Natural killer cell (primary cell): ENCODE measurements at places on chromosomes 5 and 9. TPM values are rescaled to one million over a fixed set of nuclear protein-coding genes. Genes with fewer than 3 reads are reported as not detected.

- no peaks in the 10 kb centered on the region for H3K4me1 ChIP-seq
- no peak overlapping the region for H3K4me3 ChIP-seq
- no peak overlapping the region for H3K27ac ChIP-seq
- no peaks in the 10 kb centered on the region for H3K36me3 ChIP-seq
Measured at GRCh38 chr5:55520117-55520839, 14.5 kb downstream of the PLPP1 start.

DNA sequence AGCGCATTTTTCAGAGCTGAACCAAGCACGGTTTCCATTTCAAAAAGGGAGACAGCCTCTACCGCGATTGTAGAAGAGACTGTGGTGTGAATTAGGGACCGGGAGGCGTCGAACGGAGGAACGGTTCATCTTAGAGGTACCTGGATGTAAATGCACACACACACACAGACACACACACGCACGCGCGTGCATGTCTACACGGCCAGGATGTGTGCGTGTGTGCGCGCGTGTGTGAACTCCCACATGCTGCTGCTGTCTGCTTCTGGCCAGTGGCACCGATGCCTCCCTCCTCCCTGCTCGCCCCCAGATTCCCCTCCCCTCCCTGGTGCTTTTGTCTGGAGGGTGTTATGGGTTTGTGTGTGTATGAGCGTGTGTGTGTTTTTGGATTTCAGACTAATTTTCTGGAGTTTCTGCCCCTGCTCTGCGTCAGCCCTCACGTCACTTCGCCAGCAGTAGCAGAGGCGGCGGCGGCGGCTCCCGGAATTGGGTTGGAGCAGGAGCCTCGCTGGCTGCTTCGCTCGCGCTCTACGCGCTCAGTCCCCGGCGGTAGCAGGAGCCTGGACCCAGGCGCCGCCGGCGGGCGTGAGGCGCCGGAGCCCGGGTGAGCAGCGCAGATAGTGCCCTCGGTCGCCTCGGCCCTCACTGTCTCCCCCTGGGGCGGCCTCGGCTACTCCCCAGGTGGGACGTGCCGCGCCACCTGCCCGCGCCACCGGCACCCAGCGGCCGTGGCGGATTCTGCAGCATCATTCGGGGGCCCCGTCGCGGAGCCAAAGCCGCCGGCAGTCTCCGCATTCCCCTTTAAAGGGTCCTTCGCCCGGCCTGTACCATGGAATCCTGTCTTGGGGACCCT, at the start of gene NTRK2:
TSS of gene NTRK2 (plus strand) at position 442 of the 850 bp plus-strand sequence. CDS start 1,020 bp downstream, outside the sequence.
- no peaks in the 10 kb centered on the region for H3K36me3 ChIP-seq
- H3K4me3 ChIP-seq, result no peak within 1 kb of the TSS
- no peak within 1 kb of the TSS for H3K27ac ChIP-seq
- H3K4me1 ChIP-seq, result peaks cover 27% of the 10 kb centered on the region

DNA sequence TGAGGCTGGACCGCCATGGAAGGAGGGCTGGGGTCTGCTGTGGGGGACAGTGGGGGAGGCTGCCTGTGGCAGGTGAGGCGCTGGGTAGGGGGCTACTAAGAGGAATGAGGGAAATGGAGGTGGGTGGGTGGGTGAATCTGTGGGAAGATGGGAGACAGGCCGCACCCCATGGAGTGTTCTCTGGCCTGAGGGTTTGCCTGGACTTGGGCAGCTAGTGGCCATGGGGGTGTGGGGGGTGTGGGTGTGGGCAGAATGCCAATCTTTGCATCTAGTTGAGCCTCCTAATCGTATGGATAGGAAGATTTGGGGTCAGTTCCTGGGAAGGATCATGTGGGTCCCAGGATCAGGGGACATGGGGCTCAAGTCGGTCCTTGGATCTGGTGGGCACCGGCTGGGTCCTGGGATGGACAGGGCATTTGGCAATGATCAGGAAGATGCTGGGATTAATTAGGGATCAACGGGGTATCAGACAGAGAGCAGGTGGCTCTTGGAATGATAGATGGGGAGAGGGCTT, 518 bp downstream of the ZDHHC12 start:
- H3K27ac ChIP-seq, result peak overlapping the region; percentile 78
- peak; percentile 43 for DNase-seq
- peaks cover 25% of the 10 kb centered on the region for H3K4me1 ChIP-seq

- H3K27me3 ChIP-seq, result no peaks in the 10 kb centered on the region
- no peak overlapping the region for H3K27ac ChIP-seq
- H3K36me3 ChIP-seq, result no peaks in the 10 kb centered on the region
- peaks cover 53% of the 10 kb centered on the region for H3K4me1 ChIP-seq
Measured at GRCh38 chr9:92736563-92737215, 27.9 kb downstream of the BICD2 start.

GRCh38 chr9:90929626-90930025, 128.0 kb downstream of the SYK start:
- no peak overlapping the region for H3K4me3 ChIP-seq
- no peaks in the 10 kb centered on the region for H3K27me3 ChIP-seq
- no peaks in the 10 kb centered on the region for H3K4me1 ChIP-seq
- H3K27ac ChIP-seq, result no peak overlapping the region

GRCh38 chr5:80141681-80142080, 106.5 kb downstream of the THBS4 start:
- DNase-seq, result no peak
- no peaks in the 10 kb centered on the region for H3K27me3 ChIP-seq
- no peak overlapping the region for H3K4me3 ChIP-seq
- H3K4me1 ChIP-seq, result peaks cover 6% of the 10 kb centered on the region

- H3K27me3 ChIP-seq, result no peaks in the 10 kb centered on the region
- DNase-seq, result peak; percentile 19
- no peak overlapping the region for H3K4me3 ChIP-seq
Measured at GRCh38 chr5:135373736-135374515, 25.1 kb downstream of the MACROH2A1 start.

The IFNA13 gene
- total RNA-seq, result not detected

The STPG3 gene
- total RNA-seq, result not detected

DNA sequence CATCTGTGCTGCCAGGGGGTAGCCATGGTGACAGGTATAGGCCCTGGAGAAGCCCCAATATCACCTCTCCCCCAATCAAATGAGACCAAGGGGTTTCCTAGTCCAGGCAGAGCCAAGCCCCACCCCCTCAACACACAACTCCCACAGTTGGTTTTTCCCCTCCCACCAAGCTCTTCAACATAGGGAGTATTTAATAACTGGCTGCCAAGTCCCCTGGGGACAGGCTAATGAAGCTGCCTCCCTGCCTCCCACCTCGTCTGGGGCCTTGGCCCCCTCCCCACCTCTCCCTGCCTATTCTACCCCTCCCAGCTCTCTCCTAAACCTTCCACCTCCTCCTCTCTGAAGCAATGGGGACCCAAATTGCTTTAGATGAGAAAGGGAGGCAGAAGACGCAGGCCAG, 23.4 kb downstream of the CPLX2 start:
- H3K27me3 ChIP-seq, result no peaks in the 10 kb centered on the region
- no peak overlapping the region for H3K4me3 ChIP-seq

DNA sequence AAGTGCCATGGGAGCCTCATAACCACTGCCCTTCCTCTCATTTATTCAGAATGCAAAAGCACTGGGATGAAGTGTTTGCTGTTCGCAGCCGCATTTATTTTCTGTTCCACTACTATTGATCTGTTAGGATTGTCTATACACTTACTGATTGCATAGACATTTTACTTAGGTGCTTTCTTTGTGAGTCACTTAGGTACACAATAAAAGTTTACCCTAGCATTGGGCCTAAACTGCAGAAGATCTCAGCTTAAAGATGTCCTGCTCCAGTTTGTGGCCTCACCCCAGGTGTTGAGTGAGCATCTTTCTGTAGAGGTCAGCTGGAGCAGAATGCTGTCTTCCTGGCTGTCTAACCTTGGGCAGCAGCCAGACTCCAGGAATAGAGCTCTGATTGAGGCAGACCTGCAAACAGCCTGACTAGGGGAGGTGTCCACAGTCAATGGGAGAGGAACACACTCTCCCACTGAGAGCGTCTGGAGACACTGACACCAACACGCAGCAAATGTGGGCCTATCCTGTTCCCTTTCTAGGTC, 54.0 kb downstream of the GPR21 start:
- DNase-seq, result no peak
- H3K36me3 ChIP-seq, result peaks cover 30% of the 10 kb centered on the region
- no peaks in the 10 kb centered on the region for H3K4me1 ChIP-seq
- H3K4me3 ChIP-seq, result no peak overlapping the region
- no peak overlapping the region for H3K27ac ChIP-seq

DNA sequence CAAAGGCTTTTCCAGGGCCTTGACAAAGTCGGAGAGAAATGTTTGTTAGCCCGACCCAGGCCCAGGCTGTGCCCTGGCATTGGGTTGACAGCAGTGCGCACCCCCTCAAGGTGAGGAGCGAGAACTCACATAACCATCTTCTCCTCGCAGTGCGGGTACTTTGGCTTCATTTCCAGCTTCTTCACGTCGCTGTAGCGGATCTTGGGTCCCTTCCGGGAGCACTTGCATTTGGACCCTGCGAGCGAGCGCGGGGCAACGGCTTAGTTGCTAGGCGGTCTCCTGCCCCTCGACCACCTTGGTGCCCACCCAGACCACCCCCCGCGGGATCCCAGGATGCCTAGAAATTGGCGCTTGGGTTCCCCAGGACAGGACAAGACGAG, 496 bp downstream of the CXCL14 start:
- no peak overlapping the region for H3K27ac ChIP-seq
- no peaks in the 10 kb centered on the region for H3K36me3 ChIP-seq
- H3K27me3 ChIP-seq, result peaks cover 8% of the 10 kb centered on the region

DNA sequence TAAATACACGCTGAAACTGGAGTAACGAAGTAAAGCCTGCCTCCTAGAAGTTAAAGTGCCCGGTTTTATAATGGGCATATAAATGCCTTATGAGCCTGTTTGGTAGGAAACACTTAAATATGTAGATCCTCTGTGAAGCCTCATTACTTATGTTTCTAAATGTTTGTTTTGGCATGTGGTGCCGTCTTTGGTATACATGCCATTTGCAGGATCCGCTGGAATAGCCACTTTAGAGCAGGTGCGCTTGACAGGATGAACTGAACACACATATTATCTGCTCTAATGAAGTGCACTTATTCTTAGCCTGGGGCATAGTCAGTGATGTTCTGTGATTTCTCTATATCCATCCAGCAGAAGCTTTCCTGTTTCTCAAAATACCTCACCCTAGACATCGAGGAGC, 778.1 kb upstream of the WWC1 start:
- no peak overlapping the region for H3K27ac ChIP-seq
- DNase-seq, result no peak
- no peaks in the 10 kb centered on the region for H3K4me1 ChIP-seq
- H3K27me3 ChIP-seq, result no peaks in the 10 kb centered on the region

The NIPAL4 gene
- 1.3 TPM for total RNA-seq

- no peak for DNase-seq
- peaks cover 3% of the 10 kb centered on the region for H3K4me1 ChIP-seq
- no peaks in the 10 kb centered on the region for H3K36me3 ChIP-seq
- H3K27ac ChIP-seq, result peak overlapping the region; percentile 71
- H3K27me3 ChIP-seq, result no peaks in the 10 kb centered on the region
Measured at GRCh38 chr9:68644831-68645230, 60.2 kb upstream of the PIP5K1B start.

- no peak overlapping the region for H3K4me3 ChIP-seq
- H3K27me3 ChIP-seq, result no peaks in the 10 kb centered on the region
- no peaks in the 10 kb centered on the region for H3K4me1 ChIP-seq
- no peaks in the 10 kb centered on the region for H3K36me3 ChIP-seq
- no peak for DNase-seq
Measured at GRCh38 chr5:137072361-137073115, 426.6 kb downstream of the SPOCK1 start.

GRCh38 chr5:147782110-147783028, at the start of gene JAKMIP2:
Gene JAKMIP2 (minus strand): TSS chr5:147782728. CDS start chr5:147671806, 110,922 bp downstream.
- no peaks in the 10 kb centered on the region for H3K27me3 ChIP-seq
- no peaks in the 10 kb centered on the region for H3K36me3 ChIP-seq
- DNase-seq, result peak; percentile 88
- peaks cover 14% of the 10 kb centered on the region for H3K4me1 ChIP-seq
- peak within 1 kb of the TSS; percentile 74 for H3K27ac ChIP-seq
- peak within 1 kb of the TSS; percentile 61 for H3K4me3 ChIP-seq

- no peaks in the 10 kb centered on the region for H3K4me1 ChIP-seq
- DNase-seq, result no peak
- no peak overlapping the region for H3K27ac ChIP-seq
- no peaks in the 10 kb centered on the region for H3K27me3 ChIP-seq
- H3K4me3 ChIP-seq, result no peak overlapping the region
Measured at GRCh38 chr9:137484551-137485315, 25.6 kb upstream of the NSMF start.

- no peaks in the 10 kb centered on the region for H3K27me3 ChIP-seq
- H3K4me1 ChIP-seq, result no peaks in the 10 kb centered on the region
- H3K4me3 ChIP-seq, result no peak overlapping the region
Measured at GRCh38 chr5:92206681-92207080, 823.6 kb upstream of the ARRDC3 start.

The POU4F3 gene
- not detected for total RNA-seq

DNA sequence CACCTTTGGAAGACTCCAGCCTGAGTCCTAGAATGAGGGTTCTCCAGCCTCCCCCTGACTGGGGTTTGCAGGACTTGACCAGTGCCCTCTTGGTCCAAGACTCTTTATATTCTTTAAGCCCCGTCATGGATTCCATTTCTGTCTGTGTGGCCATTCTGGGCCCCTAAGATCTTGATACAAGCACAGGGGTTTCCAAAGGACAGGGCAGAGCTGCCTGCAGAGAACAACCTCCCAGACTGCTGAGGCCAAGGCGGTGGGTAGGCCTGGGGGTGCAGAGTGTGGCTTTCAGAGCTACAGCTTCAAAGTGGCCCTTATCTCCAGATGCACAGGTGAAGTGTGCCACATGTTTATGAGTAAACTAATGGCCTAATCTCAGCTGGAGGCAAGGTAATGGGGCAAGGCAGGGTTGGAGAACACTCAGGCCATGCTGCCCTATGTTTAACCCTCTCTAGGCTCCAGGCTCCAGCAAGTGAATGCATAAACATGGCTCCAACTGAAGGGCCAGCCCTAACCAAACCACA, 32.1 kb downstream of the FOXI1 start:
- no peak overlapping the region for H3K4me3 ChIP-seq
- H3K4me1 ChIP-seq, result no peaks in the 10 kb centered on the region
- DNase-seq, result no peak
